Activated CD8-positive, alpha-beta memory T cell treated with anti-CD3 and anti-CD28 coated beads for 1 hour (primary cell): ENCODE measurements at places on chromosomes 2 and 18.

DNA sequence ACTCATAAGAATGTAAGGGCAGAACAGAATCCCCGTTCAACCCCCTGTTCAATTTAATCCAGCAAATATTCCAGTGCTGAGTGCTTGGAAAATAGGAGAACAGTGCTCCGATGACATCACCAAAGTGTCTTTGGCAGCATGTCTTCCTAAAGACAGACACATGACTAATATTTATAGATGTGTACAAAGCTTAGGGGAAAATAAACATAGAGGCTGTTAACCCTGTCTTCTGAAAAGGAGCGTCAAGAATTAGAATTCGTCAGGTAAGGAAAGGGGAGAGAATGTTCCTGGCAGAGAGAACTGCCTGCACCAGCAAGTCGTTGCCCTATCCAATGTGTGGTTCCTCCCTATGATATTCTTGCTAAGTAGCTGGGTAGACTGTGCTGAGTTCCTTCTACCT lies 72.7 kb downstream of the PLB1 start:
- no peak for DNase-seq

DNA sequence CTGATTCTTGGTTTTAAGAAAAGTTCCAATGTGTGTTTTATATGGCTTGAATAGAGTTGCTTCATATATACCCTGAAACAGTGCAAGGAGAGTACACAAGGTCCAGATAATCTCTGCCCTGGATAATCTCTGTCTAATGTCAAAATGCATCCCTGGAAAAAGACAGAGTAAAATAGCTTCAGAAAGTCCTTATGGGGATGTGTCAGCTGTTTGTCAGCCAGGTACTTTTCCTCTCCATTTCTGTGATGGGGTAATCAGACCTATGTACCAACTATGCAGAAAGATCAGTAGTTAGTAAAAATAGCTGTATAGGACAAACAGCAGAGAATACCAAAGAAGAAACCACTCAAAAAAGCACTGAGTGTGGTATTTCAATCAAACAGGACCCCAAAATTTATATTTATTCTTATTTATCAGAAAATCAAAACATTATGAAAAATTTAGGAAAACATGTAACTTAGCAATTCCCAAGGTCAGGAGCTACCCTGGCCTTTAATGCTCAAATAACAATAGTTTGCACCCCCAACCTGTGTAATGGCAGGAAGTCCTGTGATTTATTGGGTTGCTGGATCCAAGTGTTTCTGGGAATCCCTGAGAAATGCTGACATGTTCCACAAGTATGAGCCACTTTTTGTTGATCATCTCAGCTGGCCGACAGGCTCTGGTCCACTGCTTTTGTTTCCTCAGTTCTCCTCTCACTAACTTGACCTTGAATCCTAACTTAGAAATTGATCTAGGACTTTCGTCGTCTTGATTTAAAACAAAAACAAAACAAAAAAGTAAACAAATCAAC lies 69.6 kb downstream of the MDH1 start:
- no peak for DNase-seq

DNA sequence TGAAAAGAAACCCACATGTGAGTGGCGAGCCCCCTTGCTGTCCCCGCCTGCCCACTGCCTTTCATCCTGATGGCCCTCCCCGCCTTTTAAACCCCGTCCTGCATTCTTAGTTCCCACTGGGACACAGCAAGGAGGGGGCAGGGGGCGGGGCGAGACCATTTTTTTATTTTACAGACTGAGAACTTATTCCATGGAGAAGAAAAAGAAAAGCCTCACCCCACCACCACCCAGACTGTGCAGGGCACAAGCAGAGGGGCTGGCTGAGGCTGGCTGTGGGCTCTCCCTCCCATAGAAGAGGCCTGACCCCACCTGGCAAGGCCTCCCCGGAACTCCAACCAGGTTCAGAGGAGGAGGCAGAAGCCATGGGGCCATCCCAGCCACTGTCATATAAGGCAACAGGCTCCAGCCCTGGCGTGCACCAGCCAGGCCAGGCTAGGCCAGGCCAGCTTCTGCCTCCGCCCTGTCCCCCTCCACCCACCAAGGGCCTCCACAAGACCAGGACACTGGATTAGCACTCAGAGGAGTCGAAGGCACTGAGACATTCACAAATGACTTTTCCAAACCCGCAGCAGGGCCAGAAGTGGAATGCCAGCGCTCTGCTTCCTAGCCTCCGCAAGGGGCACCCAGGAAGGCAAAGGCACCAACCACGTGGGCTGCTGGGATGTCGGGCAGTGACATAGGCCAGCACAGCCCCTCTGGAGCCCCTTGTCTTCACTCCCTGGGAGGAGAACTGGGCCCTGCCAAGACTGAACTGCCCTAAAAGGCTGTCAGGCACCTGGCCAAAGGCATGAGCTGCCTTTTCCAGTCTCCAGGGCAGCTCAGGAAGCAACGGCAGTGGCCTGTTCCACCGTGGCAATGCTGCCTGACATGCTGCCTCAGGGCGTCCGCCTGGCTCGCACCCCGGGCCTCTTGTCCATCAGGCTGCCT lies 37.5 kb upstream of the SEMA4C start:
- no peak for DNase-seq

DNA sequence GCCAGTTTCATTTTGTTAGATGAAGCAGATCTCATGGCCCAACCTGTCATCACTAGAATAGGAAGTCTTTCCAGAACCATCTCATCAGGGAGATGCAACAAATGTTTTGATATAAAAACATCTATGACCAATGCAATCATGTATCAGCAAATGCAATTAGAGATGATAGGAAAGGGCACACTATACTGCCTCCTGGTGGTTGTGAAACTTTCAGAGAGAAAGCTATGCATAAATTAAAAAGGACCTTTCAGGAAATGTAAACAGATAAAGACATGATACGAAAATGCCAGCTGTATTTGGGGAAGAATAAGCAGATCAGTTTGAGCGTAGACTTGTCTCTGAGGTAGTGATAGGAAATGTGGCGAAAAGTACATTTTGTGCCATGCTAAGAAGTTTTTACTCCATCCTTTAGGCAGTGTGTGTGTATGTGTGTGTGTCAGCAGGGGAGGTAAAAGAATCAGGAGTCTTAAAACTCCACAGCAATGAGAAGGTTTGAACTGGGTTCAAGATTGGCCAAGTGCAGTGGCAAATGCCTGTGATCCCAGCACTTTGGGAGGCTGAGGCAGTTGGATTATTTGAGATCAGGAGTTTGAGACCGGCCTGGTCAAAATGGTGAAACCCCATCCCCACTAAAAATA lies 479.3 kb downstream of the CPS1 start:
- DNase-seq, result no peak

DNA sequence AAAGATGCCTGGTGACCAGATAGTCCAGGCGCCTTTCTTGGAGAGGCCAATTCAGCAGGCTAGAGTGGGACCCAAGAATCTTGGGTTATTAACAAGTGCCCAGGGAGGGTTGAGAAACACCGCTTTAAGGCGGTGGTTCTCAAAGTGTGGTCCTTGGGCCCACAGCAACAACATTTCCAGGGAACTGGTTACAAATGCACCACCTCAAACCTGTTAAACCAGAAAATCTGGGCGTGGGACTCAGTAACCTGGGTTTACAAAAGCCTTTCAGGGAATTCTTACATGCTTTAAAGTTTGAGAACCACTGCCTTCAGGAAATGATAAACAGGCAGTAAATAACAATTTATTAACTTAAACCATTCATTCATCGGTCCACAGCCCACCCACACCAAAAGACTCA lies 92.5 kb downstream of the SP3 start:
- no peak for DNase-seq

DNA sequence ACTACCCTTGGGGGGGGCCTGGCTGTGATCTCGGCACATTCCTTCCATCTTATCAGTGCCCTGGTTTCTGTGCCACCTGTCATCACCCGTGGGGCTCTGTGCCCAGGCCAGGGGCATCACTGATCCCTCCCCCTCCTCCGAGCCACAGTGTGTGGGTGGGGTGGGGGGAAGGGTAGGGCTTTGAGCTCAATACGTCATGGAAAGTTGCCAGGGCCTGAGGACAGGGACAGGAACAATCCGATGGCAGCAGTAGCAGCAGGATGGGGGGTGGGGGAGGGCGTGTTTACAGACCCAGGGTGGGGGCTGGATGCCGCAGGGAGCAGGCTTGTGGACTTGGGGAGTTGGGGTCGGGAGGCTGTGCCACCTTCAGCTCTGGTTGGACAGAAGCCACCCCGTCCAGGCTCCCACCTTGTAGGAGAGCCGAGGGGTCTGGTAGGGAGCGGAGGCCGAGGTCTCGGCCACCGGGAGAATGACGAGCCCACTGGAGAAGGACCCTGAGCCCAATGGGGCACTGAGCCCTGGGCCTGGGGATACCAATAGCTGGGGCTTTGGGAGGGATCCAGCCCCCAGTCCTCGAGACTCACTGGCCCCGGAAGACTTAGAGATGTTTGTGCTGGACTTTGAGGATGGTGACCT lies 3.5 kb downstream of the SLC4A3 start:
- DNase-seq, result no peak

GRCh38 chr2:204665771-204666170 lies 120.5 kb downstream of the PARD3B start:
- no peak for DNase-seq

DNA sequence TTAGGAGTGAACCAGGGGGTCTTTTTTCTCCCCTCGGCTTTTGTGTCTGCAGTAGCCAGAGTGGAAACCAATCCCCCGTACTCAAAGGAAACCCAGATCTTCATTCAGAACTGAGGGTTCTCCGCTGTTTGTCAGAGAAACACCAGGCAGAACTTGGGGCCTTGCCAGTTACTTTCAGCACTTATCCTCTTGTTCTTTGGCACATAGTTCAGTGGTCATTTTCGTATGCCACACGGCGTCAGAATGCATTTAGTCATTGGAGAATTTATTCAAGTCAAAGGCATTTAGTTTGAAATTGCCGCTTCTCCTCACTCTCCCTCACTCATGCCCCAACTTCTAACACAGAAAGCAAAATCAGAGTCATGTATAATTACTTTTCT lies 102.9 kb downstream of the CABLES1 start:
- DNase-seq, result no peak

- no peak for DNase-seq
Observed at GRCh38 chr2:24544456-24545115, 53.5 kb downstream of the NCOA1 start.

- no peak for DNase-seq
Observed at GRCh38 chr18:36757081-36757480, 71.7 kb downstream of the TPGS2 start.

DNA sequence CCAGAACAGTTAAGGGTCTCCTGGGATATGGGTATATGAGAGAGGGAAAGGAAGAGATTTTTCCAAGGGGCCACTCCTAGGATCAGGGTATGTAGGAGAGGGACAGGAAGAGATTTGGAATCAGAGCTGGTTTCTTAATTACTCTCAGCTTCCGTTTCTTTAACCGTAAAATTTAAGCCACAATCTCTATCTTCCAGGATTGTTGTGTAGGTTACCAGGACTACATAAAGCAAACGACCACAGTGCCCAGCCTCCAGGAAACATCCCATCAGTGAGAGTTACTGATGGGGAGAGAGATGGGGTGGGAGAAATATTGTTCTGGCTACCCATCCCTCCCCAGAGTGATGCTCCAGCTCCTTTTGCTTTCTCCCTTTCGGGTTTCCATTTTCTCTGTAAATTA lies 114.6 kb upstream of the THUMPD2 start:
- DNase-seq, result no peak
